ENCODE measurements at places on chromosomes 11 and 22.
A peak's percentile ranks its signal among the peaks of the same experiment; 100 is the strongest.

- no peaks in the 10 kb centered on the region for H3K36me3 ChIP-seq
- H3K27ac ChIP-seq = no peak overlapping the region
- no peak overlapping the region for H3K4me3 ChIP-seq
- no peaks in the 10 kb centered on the region for H3K4me1 ChIP-seq
- H3K27me3 ChIP-seq = peaks cover 5% of the 10 kb centered on the region
- no peak for DNase-seq
These were observed 26.1 kb upstream of the SLC25A18 start for GRCh38 chr22:17537155-17537554.

DNA sequence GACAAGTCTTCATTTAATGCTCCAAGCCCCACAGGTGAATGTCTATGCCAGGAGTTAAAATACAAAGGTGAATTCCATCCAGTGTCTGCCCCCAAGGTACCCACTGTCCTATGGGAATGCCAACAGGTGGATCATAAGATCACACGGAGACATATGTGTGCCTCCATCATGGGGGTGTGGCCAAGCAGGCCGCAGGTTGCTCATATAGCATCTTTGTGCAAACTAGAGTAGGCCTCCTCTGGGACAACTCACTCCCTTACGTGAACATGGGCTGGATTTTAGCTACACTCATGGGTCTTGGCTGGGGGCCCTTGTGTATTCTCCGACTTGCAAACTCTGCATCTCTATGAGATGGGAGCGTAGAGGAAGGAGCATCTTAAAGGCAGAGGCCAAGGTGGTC, 6.9 kb downstream of the NCF4 start:
- no peaks in the 10 kb centered on the region for H3K27me3 ChIP-seq
- peak; percentile 29 for DNase-seq
- peaks cover 20% of the 10 kb centered on the region for H3K36me3 ChIP-seq
- no peak overlapping the region for H3K4me3 ChIP-seq

DNA sequence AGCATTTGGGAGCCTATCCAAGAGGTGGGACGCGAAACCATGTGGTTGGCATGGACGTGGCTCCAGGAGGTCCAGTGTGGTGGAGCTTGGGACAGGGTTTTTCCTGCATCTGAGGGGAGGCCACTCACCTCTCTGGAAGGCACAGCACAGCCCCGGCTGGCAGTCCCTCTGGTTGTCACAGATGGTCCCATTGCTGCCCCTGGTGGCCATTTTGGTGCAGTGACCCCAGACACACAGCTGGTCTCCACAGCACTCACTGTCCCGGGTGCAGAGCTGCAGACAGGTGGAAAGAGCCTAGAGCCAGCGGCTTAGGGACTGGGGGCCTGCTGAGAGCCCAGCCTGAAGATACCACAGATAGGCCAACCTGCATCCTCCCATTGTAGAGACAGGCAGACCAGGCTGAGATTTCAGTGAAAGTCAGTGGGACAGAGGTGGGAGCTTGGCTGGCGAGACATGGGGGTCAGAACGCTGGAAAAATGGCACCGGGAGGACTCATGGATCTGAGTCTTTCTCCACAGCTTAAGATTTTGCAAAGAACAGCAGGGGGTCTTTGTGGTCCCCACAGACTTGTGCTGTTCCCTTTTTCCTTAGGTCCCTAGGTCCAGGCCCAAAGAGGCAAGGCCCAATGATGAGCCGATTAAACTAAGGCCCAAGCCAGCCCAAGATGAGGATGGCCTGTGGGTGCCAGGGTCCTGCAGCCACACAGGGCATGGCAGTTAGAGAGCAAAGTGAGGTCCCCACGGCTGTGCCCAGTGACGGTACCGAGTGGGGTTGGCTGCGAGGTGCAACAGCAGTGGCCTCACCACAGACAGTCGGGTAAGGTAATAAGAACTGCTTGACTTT, 41.4 kb downstream of the DKK3 start:
- no peaks in the 10 kb centered on the region for H3K4me1 ChIP-seq
- no peak overlapping the region for H3K4me3 ChIP-seq

- peaks cover 17% of the 10 kb centered on the region for H3K4me1 ChIP-seq
- DNase-seq = no peak
- H3K4me3 ChIP-seq = no peak overlapping the region
- H3K27ac ChIP-seq = no peak overlapping the region
- no peaks in the 10 kb centered on the region for H3K27me3 ChIP-seq
- H3K36me3 ChIP-seq = no peaks in the 10 kb centered on the region
These were observed 25.9 kb downstream of the MOV10L1 start for GRCh38 chr22:50115693-50116092.

DNA sequence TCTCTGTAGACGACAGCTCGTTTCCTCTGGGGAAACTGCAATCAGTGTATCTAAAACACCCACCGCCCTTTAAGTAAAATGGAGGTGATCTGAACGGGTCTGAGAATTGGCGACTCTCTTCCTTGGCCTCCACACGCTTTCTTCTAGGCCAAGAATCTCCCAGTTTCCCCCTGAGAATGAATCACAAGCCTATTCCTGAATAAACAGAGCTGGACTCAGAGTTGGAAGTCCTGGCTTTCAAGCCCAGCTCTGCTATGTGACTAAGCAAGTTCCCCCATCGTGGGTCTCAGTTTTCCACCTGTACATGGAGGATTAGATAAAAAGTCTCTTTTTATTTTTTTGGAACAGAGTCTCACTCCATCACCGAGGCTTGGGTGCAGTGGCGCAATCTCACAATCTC, 200.4 kb downstream of the MN1 start:
- H3K36me3 ChIP-seq = no peaks in the 10 kb centered on the region
- H3K27me3 ChIP-seq = peaks cover 5% of the 10 kb centered on the region
- no peak overlapping the region for H3K4me3 ChIP-seq
- H3K4me1 ChIP-seq = peaks cover 4% of the 10 kb centered on the region
